ENCODE measurements at places on chromosomes 6 and 20. TPM values are rescaled to one million over a fixed set of nuclear protein-coding genes. Genes with fewer than 3 reads are reported as not detected.

Gene OXT
- total RNA-seq = not detected

Gene GRM1
- total RNA-seq = not detected

Gene MUCL3
- not detected for total RNA-seq

Gene IL17F
- total RNA-seq = not detected

Gene PACRG
- 0.73 TPM for total RNA-seq

Gene ETV7
- total RNA-seq = 0.73 TPM

Gene GPLD1
- total RNA-seq = 0.42 TPM

Gene KIFC1
- 0.94 TPM for total RNA-seq

Gene APOBEC2
- total RNA-seq = not detected

Gene ADGB
- total RNA-seq = not detected

Gene ENPP5
- total RNA-seq = 0.42 TPM
